Progenitor cell of endocrine pancreas (in vitro differentiated cells): ENCODE measurements at places on chromosomes 16 and 17. TPM values are rescaled to one million over a fixed set of nuclear protein-coding genes. Genes with fewer than 3 reads are reported as not detected.

DNA sequence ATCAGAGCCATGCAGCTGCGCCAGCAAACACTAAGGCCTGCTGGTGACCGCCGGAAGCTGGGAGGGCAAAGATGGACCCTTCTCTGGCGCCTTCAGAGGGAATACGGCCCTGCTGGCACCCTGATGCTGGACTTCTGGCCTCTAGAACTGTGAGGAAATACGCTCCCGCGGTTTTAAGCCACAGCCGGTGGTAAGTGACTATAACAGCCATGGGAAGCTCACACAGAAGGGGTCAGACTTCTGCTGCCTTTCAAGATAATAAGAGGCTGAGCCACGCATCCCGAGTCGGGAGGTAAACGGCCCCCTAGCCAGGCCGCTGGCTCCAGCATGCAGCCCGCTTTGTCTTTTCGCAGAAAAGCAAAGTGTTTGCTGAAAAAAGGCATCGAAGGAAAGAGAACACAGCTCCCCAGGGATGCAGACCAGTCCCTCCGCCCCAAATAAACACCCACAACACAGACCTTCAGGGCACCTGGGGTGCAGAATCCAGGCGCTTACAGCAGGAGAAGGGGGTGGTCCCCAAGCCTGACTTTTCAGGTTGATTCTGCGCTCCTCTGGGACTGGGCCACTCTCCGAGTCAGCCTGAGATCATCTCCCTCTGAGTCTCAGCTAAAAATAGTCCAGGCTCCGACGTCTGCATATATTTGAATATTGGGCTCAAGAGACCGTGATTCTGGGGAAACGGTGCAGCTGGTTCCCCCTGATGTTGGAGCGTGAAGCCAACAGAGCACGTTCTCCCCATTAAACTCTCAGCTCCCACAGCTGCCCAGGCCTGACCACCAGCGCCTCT, 89.7 kb downstream of the MGAT5B start:
- H3K27me3 ChIP-seq, result peaks cover 48% of the 10 kb centered on the region
- H3K36me3 ChIP-seq, result no peaks in the 10 kb centered on the region
- H3K4me3 ChIP-seq, result no peak overlapping the region
- H3K4me1 ChIP-seq, result no peaks in the 10 kb centered on the region
- DNase-seq, result no peak

- peak; percentile 47 for DNase-seq
- H3K27ac ChIP-seq, result peak within 1 kb of the TSS; percentile 67
- H3K36me3 ChIP-seq, result peaks cover 6% of the 10 kb centered on the region
- no peaks in the 10 kb centered on the region for H3K27me3 ChIP-seq
- H3K4me3 ChIP-seq, result peak within 1 kb of the TSS; percentile 79
These were observed at the start of gene CENPX for GRCh38 chr17:82022310-82022980. Gene CENPX, minus strand, starts transcription at chr17:82022878. Its CDS starts 17 bp downstream, at chr17:82022861.

DNA sequence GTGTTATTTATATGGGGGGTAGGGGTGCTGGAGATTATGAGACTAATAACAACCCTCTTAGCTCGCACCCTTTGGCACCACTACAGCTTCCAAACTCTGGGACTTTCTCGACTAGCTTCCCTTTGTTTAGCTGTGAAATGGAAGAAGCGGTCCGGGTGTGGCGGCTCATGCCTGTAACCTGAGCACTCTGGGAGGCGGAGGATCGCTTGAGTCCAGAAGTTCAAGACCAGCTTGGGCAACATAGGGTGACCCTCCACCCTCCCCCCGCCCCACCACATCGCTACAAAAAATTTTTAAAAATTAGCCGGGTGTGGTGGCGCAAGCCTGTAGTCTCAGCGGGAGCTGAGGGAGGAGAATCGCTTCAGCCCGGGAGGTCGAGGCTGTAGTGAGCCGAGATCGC, 814 bp upstream of the CDH3 start:
- peaks cover 1% of the 10 kb centered on the region for H3K36me3 ChIP-seq
- H3K27me3 ChIP-seq, result peaks cover 31% of the 10 kb centered on the region
- peaks cover 21% of the 10 kb centered on the region for H3K4me1 ChIP-seq
- H3K27ac ChIP-seq, result peak overlapping the region; percentile 90
- no peak for DNase-seq

- DNase-seq, result no peak
- peaks cover 22% of the 10 kb centered on the region for H3K4me1 ChIP-seq
- H3K4me3 ChIP-seq, result peak overlapping the region; percentile 49
- H3K36me3 ChIP-seq, result no peaks in the 10 kb centered on the region
- peak overlapping the region; percentile 60 for H3K27ac ChIP-seq
These were observed 10.6 kb downstream of the TBX4 start for GRCh38 chr17:61462719-61463315.

DNA sequence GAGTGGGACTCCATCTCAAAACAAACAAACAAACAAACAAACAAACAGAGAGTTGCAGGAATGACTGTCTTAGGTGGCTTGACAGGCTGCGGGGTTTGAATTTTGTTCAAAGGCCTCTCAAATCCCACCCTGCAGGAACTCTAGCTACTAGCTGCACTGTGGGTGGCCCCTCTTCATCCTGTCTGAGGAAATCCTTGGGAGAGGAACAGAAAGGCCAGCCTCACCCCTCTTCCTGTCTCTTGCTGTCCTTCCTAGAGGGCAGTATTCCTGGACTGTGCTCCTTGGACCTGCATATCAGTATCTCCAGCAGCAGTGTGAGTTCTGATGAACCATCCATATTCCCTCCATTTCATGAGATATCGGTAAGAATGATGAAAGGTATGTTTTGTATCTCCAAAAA, 2.0 kb upstream of the CCDC92B start:
- no peak overlapping the region for H3K4me3 ChIP-seq
- no peaks in the 10 kb centered on the region for H3K36me3 ChIP-seq
- DNase-seq, result no peak
- no peak overlapping the region for H3K27ac ChIP-seq

DNA sequence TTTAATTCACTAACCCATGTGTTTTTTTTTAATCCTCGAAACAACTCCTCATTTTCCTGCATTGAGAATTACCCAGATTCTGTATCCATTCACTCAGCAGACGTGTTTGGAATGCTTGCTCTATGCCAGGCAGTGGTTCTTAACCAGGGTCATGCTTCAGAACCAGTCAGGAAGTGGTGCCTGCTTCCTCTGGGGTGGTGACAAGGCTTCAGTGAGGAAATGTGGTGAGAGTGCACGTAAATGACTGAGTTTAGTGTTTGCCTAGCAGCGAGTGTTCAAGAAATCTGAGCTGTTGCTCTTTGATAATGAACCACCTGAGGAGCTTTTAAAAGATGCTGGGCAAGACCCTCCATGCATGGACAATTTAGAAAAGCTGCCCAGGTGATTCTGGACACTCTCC, 9.9 kb downstream of the ZFP90 start:
- H3K4me3 ChIP-seq, result no peak overlapping the region
- DNase-seq, result no peak
- H3K36me3 ChIP-seq, result peaks cover 79% of the 10 kb centered on the region
- no peak overlapping the region for H3K27ac ChIP-seq
- no peaks in the 10 kb centered on the region for H3K4me1 ChIP-seq

DNA sequence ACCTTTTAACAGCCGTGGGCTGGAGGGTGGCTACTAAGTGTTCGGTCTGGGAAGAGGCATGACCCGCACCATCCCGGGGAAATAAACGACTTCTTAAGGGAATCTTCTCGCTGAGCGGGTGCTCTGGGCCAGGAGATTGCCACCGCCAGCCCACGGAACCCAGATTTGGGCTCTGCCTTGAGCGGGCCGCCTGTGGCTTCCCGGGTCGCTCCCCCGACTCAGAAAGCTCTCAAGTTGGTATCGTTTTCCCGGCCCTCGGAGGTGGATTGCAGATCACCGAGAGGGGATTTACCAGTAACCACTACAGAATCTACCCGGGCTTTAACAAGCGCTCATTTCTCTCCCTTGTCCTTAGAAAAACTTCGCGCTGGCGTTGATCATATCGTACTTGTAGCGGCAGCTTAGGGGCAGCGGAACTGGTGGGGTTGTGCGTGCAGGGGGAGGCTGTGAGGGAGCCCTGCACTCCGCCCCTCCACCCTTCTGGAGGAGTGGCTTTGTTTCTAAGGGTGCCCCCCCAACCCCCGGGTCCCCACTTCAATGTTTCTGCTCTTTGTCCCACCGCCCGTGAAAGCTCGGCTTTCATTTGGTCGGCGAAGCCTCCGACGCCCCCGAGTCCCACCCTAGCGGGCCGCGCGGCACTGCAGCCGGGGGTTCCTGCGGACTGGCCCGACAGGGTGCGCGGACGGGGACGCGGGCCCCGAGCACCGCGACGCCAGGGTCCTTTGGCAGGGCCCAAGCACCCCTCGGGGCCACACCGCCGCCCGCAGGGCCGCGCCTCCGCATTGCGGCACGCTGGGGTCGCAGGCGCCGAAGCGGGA, 3.6 kb upstream of the CBX4 start:
- peak overlapping the region; percentile 6 for H3K4me3 ChIP-seq
- no peak overlapping the region for H3K27ac ChIP-seq
- H3K27me3 ChIP-seq, result peaks cover 41% of the 10 kb centered on the region
- DNase-seq, result peak; percentile 27
- no peaks in the 10 kb centered on the region for H3K36me3 ChIP-seq

GRCh38 chr17:8091033-8091687, 3.6 kb upstream of the ALOX12B start:
- H3K4me3 ChIP-seq, result no peak overlapping the region
- H3K36me3 ChIP-seq, result no peaks in the 10 kb centered on the region
- H3K4me1 ChIP-seq, result no peaks in the 10 kb centered on the region
- no peak for DNase-seq
- peaks cover 73% of the 10 kb centered on the region for H3K27me3 ChIP-seq

DNA sequence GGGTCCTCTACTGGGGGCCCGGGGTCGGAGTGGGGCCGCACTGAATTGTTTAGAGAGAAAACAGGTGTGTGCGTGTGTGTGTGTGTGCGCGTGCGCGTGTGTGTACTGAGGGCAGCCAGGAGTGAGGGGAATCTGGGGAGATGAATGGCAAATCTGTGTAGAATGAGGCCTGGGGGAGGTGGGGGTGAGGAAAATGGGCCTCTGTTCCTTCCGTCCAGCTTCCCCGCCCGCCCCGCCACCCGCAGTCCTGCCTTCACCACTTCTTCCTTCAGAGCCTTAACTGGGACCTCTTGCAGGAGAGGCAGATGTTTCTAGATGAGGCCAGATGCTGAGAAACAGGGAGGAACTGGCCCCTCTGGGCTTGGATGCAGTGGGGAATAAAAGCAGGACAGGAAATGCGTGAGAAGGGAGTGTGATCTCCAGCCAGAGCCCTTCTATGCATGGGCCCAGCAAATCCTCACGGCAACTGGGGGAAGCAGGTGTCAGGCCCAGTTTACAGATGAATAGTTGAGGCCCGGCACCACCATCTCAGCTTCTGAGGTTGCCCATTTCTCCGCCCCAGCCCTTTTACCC, 29.7 kb upstream of the NGFR start:
- no peak for DNase-seq
- H3K4me3 ChIP-seq, result no peak overlapping the region
- no peak overlapping the region for H3K27ac ChIP-seq

GRCh38 chr17:47735536-47736011, 2.5 kb downstream of the TBX21 start:
- H3K27me3 ChIP-seq, result peaks cover 69% of the 10 kb centered on the region
- no peak overlapping the region for H3K27ac ChIP-seq
- DNase-seq, result no peak

Gene AFMID
- 26.5 and 27.9 TPM in 2 replicates for total RNA-seq

Gene CCT6B
- total RNA-seq, result 1.6 and 1.7 TPM in 2 replicates

Gene RAP1GAP2
- total RNA-seq, result 105 and 116 TPM in 2 replicates

Gene MYH8
- total RNA-seq, result not detected in 2 replicates

Gene DHRS7C
- total RNA-seq, result not detected in 2 replicates

Gene TIMP2
- 50.9 and 51.4 TPM in 2 replicates for total RNA-seq

Gene NOS2
- 0.82 and 1.6 TPM in 2 replicates for total RNA-seq
